ENCODE measurements at places on chromosomes 3 and 15. TPM values are rescaled to one million over a fixed set of nuclear protein-coding genes. Genes with fewer than 3 reads are reported as not detected.

Gene CYP1A2
- total RNA-seq, result not detected

Gene CFAP100
- total RNA-seq, result not detected

Gene CPLX3
- not detected for total RNA-seq

Gene EPHA6
- 0.62 TPM for total RNA-seq

Gene XPC
- total RNA-seq, result 15.7 TPM
